ENCODE measurements at places on chromosomes 13 and 19.

GRCh38 chr19:48139053-48139452 is 28.4 kb upstream of the PLA2G4C start:
- no peak for DNase-seq

- DNase-seq = no peak
These were observed 47.9 kb downstream of the CERS4 start for GRCh38 chr19:8257052-8257443.

GRCh38 chr19:28605501-28606268 is 607.3 kb downstream of the UQCRFS1 start:
- no peak for DNase-seq

DNA sequence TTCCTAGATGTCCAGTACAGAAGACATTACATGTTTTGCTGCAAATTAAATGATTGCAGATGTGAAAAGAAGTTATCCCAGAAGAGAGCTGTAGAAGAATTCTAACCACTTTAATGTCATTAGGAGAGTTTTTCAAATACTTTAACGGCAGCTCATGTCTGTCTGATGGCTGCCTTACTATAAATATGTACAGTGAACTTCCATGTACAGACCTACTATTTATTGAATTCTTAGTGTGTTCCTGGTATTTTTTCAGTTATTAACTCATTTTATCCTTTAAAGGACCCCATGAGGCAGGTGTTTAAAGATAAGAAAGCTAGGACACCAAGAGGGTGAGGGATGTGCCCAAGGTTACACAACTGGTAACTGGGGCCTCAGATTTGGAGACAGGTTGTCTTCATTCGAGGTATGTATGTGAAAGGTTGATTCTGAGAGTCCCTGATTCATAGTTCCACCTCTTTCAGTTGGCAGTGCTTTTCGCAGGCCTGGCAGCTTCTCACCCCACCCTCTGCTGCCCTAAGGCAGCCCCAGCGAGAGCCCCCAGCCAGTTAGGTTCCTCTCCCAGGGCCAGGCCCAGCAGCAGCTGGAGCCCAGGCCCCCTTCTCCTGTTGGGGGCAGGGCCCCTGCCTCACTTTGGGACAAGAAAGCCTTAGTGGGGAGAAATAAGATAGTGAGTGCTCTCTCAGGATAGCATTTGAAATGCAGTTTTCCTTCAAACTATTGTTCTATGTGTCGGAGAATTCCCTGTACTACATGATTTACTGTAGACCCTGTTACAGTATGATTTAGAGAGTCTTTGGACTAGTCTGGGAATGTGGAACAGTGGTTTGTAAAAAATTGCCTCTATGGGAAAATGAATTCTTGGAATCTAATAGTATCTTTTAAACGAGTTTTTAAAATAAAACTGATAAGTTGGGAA is 67.7 kb upstream of the TEX29 start:
- no peak for DNase-seq

- DNase-seq = no peak
These were observed 136.1 kb downstream of the LACC1 start for GRCh38 chr13:44015811-44016210.

DNA sequence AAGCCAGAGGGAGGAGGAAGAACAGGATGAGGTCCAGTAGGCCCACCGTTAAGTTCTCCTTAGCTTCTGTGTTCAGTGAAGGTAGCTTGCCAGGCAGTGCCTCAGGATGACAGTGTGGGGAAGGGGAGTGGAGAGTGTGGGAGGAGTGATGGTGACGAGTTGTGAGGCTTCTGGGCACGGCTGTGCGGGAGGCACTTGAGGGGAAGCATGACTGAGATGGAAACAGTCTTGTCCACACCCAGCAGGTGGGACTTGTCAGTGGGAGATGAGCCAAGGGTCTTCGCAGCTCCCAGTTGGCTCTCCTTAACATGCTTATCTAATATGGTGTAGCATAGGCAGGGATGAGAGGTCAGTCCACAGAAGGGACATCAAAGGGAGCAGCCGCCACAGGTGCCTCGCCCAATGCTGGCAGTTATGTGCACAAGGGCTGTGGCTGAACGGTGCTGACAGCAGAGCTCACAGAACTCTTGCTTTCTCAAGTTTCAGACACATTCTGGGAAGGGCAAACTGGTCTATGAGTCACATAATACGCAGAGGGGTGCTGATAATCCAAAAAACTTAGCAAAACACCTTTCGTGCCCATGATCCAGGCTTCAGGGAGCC is 47.5 kb downstream of the OXGR1 start:
- DNase-seq = no peak

DNA sequence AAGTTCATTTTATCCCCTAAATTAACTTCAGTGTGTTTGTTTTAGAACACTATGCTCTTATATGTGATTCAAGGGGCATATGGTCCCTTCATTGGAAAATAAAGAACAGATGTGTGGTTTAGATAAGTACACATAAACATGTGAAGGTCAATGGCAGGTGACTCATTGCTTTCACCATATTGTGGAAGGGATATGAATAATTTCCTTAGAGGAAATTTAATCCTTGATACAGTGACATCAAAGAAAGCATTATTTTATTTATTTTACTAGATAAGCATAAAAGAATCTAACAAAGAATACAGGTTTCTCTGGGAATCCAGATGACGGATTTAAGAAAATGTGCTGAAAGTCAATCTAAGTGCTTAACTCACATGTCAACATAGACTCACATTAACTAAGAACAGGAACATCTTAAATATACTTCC is 373.5 kb downstream of the KCTD12 start:
- DNase-seq = no peak

DNA sequence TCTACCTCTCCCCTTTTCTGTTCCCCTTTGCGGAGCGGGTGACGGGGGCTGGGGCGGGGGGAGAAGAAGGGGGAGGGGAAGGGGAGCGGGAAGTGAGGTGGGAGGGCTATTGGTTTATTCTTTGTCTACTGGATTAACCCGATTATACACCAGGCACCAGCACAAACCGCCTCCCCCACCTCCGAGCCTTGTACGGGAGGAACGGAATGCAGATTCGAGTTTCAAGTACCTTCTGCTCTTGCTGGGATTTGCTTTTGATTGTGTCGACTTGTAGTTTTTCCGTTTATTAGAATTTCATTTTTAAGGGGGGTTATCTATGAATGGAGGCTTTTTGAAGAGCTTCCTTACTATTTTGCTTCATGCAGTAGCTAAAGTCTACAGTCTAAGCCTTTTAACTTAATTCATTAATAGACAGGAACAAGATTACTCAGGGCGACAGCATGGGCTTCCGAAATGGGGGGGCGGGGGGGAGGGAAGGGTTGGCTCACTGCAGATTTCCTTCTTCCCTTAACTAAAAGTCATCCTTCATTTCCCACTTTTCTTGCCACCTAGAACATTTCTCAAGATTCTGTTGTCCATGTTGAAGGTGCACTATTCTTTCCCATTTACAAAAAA is 937 bp upstream of the SPRY2 start:
- no peak for DNase-seq

GRCh38 chr13:66462187-66462586 is 767.9 kb downstream of the PCDH9 start:
- DNase-seq = no peak

- DNase-seq = no peak
These were observed 55.8 kb downstream of the SMARCA4 start for GRCh38 chr19:11016631-11017030.

GRCh38 chr19:47891923-47892666 is 6.0 kb upstream of the SULT2A1 start:
- DNase-seq = no peak

GRCh38 chr19:30046522-30046921 is 104.5 kb downstream of the URI1 start:
- DNase-seq = no peak

DNA sequence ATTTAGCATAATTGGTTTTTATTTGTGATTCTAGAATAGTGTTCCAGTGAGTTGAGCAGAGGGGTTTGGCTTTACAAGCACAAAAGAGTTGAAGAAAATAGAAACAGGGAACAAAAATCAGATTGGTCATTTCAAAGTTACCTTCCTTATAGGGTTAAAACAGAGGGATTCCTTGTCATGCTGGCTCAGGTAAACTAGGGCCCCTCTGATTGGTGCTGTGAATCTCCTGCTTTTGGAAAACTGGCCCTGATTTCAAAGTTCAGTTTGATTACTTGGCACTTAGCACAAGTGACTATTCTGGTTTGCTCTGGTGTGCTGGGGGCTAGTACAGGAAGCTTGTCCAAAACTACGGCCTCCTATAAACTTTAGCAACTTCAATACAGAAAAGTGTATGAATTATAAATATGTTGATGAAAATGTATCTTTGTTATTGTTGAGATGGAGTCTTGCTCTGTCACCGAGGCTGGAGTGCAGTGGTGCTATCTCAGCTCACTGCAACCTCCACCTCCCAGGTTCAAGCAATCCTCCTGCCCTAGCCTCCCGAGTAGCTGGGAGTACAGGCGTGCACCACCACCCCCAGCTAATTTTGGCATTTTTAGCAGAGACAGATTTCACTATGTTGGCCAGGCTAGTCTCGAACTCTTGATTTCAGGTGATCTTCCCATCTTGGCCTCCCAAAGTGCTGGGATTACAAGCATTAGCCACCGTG is 1.9 kb upstream of the MRPS31 start:
- DNase-seq = no peak

DNA sequence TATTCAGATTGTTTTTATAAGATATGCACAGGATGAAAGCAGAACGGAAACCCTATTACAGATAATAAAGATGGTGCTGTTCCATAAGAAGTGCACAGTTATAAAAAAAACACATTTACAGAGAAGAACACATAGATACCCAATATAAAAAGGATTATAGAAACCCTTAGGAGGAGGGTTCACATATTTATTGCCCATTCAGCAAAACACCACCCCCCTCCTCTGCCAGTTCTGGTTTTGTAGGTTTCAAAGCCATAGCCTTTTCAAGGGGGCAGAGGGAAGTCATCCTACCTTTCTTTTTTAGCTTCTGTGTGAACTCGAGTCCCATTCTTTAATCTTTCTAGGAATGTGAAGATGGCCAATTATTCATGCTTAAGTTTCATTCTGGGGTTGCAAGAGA is 511.2 kb downstream of the GPC5 start:
- no peak for DNase-seq

DNA sequence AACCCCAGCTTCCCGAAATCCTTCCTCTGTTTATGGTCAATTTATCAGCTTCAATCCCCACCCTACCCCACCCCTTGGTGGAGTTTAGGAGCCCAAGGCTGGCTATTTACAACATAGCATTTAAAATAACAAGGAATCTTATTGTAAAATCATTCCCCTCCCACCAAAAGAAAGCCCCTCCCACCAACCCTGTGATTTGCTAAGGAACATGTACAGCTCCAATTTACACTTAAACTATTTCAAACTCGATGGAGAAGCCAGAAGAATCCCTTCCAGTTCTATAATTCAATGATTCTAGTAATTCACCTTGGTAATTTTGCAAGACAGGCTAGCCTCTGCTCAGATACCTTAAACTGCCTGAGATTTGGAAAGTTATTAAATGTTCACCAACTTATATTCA is 3.0 kb downstream of the LATS2 start:
- DNase-seq = no peak

DNA sequence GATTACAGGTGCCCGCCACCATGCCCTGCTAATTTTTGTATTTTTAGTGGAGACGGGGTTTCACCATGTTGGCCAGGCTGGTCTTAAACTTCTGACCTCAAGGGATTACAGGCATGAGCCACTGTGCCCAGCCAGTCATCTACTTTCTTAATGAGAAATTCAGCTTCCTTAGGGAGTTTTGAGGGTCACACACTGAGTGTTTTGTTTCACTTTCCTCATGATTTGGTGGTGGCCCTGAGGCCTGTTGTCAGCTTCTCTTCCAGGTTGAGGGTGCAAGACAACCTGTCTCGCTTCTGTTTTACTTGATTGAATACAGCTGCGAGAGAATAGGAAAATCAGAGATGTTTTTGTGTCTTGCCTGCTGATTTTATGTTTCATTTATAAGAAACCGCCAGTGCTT is 9.9 kb downstream of the FRY start:
- DNase-seq = no peak

DNA sequence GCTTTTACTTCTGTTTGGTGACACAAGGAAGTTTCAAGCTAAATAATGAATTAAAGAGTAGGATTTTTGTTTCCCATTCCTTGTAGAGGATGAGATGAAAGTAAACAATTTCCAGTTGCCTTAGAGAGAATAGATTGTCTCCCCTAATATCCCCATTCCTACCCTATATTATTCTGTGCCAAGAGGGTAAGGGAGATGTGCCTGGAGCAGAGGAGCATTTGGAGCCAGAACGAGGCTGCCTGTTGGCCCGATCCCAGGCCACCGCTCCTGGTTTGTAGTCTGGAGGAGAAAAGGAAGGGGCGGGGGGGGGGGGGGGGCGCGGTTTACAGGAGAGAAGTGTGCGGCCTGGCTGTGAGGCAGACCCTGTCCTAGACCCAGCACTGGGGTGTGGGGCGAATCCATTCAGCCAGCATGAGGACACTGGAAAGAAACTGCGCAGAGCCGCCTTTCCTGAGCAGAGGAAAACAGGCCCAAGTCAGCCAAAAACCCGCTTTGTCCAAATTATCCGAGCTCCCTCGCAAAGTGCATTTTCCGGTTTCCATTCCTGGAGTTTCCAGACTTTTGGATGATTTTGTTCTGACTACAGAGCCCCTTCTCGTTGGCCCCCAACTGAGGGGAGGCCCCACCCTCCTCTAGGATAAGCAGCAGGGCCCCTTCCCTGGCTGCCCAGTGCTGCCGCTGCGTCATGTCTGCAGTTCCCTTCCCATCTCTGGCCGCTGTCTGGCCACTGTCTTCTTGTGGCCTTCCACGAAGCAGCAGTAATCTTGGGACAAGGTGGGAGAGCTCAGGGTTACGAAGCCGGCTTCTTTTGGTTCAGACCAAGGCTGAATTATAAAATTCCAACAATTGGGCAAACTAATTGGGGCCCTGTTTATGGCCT is 23.0 kb downstream of the NFIX start:
- DNase-seq = no peak

DNA sequence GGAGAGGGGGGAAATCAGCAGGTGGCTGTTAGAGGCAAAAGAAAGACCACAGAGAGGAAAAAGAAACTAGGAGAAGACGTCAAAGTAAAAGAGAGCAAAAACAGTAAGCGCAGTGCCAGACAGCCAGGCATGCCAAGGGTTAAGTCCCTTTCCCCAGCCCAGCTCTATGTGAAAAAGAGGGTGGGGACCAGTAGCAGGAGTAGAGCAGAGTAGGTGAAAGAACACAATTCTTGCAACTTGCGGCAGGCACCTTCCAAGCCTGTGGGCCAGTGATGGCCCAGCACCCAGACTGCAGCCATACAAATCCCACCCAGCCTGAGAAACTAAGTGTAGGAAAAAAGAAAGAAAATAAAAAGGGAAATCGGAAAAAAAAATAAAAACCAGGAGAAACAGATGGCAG is 64.2 kb upstream of the ZNF85 start:
- no peak for DNase-seq

DNA sequence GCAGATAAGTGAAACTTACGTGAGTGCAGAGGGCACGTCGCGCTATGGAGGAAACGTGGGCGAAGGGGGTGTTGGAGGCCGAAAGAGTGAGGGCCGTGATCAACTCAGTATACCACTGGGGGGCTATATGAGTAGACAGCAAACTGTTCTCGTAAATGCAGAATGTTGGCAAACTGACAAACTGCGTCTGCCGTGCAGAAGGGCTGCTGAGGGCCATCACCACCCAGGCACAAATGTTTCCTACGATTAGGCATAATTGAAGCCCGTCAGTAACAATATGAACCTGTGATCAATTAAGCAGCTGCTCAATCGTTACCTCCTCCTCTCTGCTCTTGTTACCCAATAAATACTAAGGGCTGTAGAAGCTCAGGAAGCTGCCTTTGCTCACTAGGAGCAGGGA is 17.3 kb upstream of the MADCAM1 start:
- no peak for DNase-seq
